T-helper 1 cell (primary cell): ENCODE measurements at places on chromosomes 1 and 21.

DNA sequence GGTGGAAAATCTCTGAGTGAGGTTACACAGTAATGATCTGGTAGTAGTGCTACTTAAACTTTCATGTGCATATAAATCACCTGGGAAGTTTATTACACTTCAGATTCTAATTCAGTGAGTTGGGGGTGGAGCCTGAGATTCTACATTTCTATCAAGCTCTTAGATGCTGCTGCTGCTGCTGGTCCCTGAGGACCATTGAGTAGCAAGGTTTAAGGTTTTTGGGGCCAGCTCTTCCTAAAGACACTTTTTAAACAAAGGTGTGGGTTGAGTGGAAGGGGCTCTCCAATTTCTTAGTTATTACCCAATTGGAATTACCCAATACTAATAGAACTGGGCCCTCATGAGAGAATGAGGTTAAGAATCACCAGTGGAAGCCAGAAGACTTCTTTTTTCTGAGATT, 29.5 kb downstream of the KCNA3 start:
- no peak for DNase-seq

- no peak for DNase-seq
Observed at GRCh38 chr1:206812471-206812870, 40.2 kb upstream of the IL10 start.

DNA sequence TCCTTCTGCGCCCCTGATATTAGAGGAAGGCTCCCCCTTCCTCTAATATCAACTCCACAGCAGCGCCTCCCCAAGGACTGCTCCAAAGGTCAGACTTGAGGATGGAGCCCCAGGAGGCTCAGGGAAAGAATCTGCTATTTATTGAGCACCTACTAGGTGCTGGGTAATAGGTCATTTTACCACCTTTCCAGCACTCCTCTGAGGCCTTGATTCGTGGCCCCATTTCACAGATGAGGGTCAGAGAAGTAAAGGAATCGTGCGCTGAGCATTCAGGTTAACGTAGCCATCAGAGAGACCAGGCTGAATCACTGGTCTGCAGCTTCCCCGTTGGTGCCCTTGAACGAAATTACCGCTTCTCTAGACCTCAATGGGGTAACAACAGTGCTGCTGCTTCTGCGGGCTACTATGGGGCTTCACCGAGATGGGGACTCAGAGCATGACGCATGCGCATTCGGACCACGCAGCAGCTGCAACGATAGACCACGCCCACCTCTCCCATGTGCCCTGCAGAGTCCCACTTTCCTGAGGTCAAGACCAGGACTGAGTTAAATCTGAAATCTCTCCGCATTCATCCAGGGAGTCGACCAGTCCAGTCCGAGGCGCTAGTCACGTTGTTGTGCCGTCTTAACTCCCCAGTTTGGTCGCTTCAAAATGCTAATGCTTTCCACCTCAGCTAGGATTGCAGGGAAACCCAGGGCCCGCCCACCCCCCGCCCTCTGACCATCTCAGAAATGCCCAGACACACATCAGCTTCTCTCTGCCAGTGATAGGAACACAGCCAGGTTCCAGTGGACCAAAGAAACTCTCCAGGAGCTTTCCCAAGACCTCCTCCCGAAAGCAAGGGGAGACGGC, 12.9 kb downstream of the CAMK2N1 start:
- no peak for DNase-seq

GRCh38 chr1:231335663-231336602, 1.7 kb downstream of the EXOC8 start:
- DNase-seq: no peak
